ENCODE measurements at places on chromosomes 7 and 10.

DNA sequence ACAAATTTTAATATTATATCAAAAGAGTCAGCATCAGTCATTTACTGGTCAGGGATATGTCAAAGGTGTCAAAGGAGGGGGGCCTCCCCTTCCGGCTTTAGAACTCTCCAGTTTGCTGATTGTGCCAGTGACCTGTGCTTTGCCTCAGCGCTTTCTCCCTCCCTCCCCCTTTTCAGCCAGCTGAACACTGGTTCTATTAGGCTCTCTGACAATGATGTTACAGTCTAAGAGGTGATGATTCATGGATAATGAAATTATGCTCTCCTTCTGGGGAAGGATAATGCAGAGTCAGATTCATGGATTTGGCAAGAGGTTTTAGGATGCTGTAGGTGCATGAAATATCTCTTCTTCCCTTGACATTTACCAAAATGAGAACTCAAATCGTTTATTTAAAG lies 6.1 kb downstream of the LRRTM3 start:
- DNase-seq = no peak

DNA sequence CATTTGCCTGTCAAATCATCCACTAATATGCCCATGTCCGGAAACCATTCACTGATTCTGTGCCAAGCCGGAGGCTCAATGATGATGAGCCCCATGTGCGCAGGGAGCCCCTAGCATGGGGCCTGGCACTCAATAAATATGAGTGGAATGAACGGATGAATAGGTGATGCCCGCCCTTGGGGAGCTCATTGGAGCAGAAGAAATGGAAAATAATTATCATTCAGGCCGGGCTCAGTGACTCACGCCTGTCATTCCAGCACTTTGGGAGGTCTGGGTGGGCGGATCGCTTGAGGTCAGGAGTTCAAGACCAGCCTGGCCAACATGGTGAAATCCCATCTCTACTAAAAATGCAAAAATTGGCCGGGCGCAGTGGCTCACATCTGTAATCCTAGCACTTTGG lies 11.0 kb downstream of the RHBDD2 start:
- DNase-seq = no peak

DNA sequence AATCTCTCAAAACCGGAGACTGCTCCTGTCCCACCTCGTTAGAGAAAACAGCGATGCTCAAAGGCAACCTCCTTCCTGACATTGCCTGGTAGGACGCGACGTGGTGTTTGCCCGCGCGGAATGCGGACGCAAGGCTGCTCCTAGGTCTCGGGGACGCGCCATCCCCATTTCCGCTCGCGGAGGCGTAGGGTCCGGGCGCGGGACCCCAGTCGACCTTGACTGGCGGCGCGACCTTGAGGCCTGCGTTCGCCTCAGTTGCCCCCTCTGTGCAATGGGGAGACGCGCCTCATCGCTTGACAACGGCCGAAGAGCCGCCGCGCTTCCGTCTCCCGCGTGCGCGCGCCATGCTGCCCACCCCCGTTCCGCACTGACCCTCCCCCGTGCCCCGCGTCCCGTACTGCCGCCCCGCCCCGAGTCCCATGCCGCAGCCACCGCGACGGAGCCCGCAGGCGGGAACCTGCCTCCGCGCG lies 412 bp upstream of the PPIA start:
- no peak for DNase-seq

- no peak for DNase-seq
Measured at GRCh38 chr7:99791021-99791420, 7.0 kb upstream of the CYP3A4 start.

DNA sequence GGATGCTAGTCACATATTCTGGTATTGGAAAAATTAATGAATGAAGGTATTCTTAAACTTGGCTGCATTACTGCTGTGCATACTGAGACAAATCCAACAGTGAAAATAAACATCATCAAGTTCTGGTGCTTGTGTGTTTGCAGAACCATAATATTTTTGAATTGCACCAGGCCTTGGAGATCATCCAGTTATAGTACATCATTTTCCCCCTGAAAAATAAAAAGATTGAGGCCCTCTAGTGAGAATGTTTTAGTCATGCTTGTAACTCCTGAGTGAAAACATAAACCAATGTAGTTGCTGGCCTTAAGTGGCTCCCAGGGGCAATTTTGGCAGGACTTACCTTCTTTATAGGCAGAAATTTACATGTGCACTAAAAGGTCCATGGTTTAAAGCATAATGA lies 218.8 kb upstream of the TMEM229A start:
- DNase-seq = no peak

DNA sequence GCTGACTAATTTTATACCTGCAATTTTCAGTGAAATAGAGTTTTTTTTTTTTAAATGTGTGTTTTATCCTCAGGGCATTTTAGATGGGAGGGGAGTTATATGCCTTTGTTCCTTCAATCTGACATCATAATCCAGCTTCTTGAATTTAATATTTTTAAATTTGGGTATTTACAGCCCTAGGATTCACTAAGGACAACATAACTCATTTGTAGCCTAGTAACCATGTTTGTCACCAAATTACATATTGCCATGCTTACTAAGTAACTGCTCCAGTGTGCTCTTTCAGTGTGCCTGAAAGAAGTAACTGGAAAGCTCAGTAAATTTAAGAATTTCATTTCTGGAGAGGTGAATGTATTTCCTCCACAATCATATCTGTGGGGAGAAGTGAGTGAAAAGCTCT lies 56.8 kb upstream of the DGKB start:
- no peak for DNase-seq

DNA sequence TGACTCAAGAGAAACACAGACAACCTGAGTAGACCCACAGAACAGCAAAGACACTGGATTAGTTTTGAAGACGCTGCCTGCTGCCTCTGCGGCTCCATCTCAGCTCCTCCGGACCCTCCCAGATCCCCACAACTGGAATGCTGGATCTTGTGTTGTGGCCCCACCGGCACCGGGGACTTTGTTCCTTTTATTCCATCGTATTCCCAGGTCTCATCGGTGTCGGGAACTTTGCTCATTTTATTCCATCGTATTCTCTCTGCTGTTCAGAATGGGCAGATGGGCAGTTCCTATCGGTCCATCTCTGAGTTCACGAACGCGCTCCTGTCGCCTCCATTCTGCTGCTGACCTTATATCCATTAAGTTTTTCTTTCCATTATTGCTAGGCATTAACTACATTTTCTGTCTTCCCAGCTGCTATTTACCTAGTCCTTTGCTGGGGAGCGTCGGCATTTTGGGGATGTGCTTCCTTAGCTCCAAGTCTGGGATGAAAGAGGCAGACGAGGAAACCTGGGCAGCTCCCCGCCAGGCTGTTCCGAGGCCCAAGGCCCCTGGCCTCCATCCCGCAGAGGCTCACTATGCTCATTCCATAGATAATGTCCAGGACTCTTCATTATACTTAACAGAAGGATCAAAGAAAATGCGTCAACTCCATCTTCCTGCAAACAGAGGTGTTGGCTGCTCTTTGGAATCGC lies 192.4 kb downstream of the MAD1L1 start:
- DNase-seq = no peak

GRCh38 chr7:142782922-142783900 lies 12.4 kb downstream of the PRSS2 start:
- peak; percentile 64 for DNase-seq

- DNase-seq = no peak
Measured at GRCh38 chr7:17952387-17952786, 12.1 kb upstream of the SNX13 start.

DNA sequence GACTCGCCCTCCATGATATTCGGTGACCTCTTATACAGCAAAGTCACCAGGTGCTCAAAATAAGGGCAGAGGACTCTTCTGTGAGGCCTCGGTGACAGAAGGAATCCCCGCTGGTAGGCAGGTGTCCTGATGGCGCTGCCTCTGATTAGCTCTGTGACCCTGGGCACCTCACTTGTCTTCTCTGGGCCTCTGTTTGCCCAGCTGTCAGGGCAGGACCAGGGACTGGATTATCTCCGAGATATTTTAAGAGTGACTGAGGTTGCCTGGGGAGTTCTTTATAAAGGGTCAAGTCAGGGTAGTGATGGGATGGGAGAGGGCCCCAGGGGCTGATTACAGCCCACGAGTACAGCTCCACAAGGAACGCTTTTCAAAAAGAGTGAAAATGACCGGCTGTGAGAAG lies 70.9 kb upstream of the SAMD8 start:
- no peak for DNase-seq

- peak; percentile 15 for DNase-seq
Measured at GRCh38 chr7:91034459-91035368, 229.5 kb upstream of the FZD1 start.

- DNase-seq = no peak
Measured at GRCh38 chr7:93461350-93461749, 113.2 kb downstream of the CALCR start.

- DNase-seq = no peak
Measured at GRCh38 chr7:70619130-70619529, 512.8 kb upstream of the GALNT17 start.

DNA sequence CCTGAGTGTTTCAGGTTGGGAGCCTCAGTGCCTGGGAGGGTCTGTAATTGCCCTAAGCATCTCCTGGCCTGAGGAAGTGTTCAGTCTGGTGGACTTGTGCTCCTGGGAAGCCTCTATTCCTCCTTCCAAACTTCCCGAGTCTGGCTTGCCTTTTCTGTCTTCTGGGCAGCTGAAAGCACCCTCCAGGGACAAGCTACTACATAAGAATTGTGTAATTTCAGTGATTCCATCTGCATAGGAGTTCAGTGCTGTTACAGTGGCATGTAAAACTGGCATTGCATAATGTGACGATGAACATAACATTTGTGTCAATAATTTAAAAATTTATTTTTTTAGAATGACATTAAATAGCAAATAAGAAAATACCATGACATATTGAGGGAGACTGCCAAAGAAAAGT lies 109.3 kb downstream of the AOAH start:
- no peak for DNase-seq

GRCh38 chr10:84511106-84511505 lies 182.7 kb downstream of the CCSER2 start:
- DNase-seq = no peak

DNA sequence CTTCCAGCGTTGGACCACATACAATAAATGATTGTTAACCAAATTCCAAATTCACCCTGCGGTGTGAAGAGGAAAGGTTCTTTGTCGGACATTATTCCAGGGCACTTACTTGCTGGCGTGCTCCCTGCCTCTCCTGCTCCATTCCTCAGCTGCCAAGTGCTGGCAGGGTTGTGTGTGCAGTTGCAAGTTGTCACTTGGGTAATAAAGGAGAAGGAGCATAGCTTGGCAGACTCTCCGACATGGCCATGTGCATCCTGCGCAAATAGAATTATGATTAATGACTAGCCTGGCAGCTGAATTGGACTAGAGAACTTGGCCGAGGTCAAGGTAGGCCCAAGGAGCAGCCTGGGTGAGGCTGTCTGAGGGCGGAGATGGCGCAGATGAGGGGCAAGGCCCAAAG lies 92.3 kb upstream of the ELMO1 start:
- no peak for DNase-seq

DNA sequence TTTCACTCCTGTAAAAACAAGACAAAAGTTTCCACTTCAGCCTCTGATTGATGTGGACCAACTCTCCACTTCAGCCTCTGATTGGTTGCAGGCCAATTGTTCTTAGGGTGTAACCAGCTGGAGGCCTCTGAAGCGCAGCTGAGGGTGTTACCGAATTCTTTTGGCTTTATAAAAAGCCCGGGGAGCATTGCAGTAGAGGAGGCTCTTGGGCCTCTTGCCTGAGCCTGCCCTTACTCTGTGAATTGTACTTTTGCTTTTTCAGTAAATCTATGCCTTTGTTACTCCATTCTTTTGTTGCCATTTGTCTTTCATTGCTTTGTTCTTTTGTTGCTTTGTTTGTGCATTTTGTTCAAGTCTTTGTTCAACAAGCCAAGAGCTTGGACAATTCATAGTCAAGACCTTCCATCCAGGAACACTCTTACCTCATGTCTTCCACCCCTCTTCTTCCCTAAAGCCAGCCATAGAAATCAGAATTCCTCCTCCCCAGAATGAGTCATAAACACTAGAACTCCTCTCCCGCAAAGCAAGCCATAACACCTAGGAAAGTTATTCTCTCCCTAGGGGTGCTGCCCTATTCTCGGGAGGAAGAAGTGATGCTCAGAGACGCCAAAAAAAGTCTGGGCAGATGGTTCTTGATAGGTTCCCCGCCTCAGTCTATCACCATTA lies 53.5 kb upstream of the ARMC3 start:
- DNase-seq = no peak

GRCh38 chr10:14758994-14759664 lies 15.6 kb downstream of the FAM107B start:
- no peak for DNase-seq

DNA sequence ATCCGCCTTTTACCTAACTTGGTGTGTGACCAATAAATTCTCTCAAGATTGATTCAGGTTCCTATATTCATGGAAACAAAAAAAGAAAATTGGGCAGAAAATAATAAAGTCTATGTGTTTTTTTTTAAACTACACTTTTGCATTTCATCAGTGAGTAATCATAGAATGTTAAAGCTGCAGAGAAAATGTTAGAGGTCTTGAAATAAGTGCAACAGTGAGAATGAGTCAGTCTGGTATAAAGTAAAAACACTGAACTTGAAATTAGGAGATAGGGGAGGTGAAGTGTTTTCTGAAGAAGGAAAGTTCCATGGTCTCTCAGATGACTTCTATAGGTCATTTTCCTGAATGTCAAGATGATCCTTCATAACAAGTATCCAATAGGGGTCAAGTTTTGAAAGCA lies 202.6 kb upstream of the NRP1 start:
- no peak for DNase-seq

DNA sequence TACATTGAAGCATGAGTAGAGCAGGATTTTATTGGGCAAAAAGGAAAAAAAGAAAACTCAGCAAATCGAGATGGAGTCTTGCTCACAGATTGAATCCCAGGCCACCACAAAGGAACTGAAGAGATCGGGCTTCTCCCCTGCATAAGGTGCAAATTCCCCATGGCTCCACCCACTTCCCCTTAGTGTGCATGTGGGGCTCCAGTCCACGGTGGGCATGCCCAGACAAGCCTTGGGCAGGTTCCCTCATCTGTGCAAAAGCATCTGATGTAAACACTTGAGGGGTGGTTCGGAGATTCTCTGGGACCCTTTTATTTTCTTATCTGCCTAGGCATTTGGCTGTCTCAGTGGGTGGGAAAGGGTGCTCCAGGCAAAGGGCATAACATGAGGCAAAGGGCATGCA lies 150.7 kb downstream of the CFTR start:
- DNase-seq = no peak

GRCh38 chr10:34433241-34434076 lies 381.6 kb downstream of the PARD3 start:
- no peak for DNase-seq

GRCh38 chr7:14720785-14721184 lies 181.8 kb downstream of the DGKB start:
- no peak for DNase-seq

- no peak for DNase-seq
Measured at GRCh38 chr10:104387130-104387888, 33.7 kb downstream of the CFAP58 start.

- DNase-seq = peak; percentile 19
Measured at GRCh38 chr10:87761892-87762291, 56.1 kb downstream of the ATAD1 start.

Measured in stimulated activated CD4-positive, alpha-beta T cell treated with anti-CD3 and anti-CD28 coated beads, Interleukin-4, amount 100 ng/mL, for 48 hours (primary cell).